ENCODE measurements at places on chromosomes 5 and 9. TPM values are rescaled to one million over a fixed set of nuclear protein-coding genes. Genes with fewer than 3 reads are reported as not detected.

The OR1Q1 gene
- not detected for total RNA-seq

The EFNA5 gene
- total RNA-seq = not detected

The RBM27 gene
- 21.5 TPM for total RNA-seq

The AP3B1 gene
- total RNA-seq = 39.0 TPM

The MEIKIN gene
- total RNA-seq = 0.55 TPM

The SPINK4 gene
- total RNA-seq = not detected

The PLPPR1 gene
- not detected for total RNA-seq

The LHX6 gene
- total RNA-seq = not detected

- DNase-seq = no peak
These were observed 143.0 kb downstream of the CAVIN4 start for GRCh38 chr9:100720922-100721321.

- no peak for DNase-seq
These were observed 52.3 kb upstream of the ADAMTS2 start for GRCh38 chr5:179397516-179397915.

DNA sequence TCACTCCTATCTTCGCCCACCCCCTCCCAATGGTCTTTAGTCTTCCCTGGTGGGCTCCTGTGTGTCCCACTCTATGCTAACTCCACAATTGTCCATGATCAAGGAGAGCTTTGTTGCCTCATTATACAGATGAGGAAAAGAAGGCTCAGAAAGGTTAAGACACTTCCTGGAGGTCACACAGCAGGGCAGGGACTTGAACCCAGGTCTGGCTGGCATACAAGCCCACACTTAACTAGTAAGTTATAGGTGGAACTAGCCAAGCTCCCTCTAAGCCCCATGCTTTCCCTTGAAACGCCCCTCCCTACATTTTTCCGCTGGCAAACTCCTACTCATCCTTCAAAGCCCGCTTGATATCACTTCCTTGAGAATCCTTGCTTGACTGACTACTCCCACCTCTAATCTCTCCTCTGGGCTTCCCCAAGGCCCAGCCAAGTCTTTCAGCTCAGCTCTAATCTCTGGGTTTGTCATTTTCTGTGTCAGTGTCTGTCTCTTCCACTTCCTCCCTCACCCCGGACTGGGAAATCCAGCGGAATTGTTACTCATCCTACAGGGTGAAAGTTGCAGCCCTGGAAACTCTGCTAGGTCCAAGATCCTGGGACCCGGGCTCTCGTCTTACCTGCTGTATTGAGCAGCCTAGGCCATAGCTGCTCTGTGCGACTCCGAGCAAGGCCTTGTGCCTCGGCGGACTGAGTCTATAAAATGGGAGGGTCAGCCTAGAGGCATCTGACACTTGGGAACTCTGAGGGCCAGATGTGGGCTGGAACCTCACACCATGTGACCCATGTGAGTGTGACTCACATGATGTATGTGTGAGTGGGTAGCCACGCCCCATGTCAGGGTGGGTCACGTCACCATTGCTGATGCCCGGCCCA lies 144.5 kb downstream of the GAPVD1 start:
- DNase-seq = no peak

DNA sequence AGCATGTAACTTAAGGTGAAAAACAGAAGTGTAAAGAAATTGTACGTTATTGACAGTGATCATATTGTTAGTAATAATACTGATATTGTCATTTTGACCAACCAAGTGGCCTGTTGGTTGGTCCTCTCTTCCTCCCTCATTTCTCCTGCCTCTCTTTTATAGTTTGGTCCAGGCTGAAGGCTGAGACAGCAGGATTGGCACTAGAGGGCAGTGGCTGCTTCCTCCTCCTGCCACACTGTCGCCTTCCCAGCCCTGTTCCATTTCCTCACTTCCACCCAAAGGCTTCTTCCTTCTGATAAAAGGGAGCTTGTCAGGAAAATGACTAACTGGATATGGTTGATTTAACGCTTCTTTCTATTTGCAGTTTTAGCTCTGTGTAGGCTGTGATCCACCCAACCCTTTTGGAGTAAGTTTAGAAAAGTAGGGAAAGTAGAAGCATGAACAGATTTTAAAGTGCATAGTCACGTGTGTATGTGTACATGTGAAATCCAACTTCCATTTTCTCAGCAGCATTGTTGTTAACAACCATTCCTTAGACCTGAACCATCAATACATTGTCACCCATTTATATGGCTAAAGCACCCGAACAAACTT lies 35.6 kb downstream of the PTCD2 start:
- no peak for DNase-seq

- DNase-seq = no peak
These were observed 3.2 kb downstream of the NEURL1B start for GRCh38 chr5:172644266-172644665.

- no peak for DNase-seq
These were observed 302.1 kb downstream of the SLF1 start for GRCh38 chr5:94920570-94920969.

DNA sequence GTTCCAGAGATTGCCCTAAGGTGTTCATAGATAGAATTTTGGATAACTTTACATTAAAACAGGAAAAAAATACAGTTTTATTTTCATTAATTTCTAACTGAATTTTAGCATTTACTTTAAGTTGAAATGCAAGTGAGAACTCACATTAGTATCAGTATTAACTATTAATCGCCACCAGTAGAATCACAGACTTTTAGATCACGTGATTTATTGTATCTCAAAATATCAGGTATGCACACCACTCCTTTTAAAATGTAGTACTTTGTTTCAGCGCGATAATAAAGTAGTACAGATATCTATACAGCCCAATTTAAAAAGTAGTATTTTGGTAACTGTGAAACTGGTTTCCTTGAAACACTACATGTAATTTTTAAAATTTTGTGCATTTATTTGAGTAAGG lies 978.7 kb downstream of the DNAH5 start:
- DNase-seq = no peak

DNA sequence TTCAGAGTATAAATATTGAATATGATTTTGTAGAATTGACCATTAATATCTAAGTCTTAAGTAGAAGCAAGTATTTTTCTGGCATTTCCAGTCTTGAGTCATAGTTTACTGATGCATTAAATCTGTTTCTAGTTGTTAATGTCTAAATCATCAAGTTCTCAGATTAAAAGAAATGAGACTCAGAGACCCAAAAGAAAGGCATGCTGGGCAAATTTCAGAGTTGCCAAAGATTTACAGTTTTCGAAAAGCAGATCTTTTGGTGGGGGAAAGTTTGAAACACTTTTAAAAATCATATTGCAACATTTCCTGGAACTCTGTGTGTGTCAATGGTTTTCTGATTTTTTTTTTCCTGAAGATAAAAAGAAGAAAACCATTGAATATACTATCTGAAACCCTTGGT lies 60.9 kb downstream of the ANKRD55 start:
- DNase-seq = no peak

- DNase-seq = no peak
These were observed 426.2 kb upstream of the PTPRD start for GRCh38 chr9:11039006-11039405.

DNA sequence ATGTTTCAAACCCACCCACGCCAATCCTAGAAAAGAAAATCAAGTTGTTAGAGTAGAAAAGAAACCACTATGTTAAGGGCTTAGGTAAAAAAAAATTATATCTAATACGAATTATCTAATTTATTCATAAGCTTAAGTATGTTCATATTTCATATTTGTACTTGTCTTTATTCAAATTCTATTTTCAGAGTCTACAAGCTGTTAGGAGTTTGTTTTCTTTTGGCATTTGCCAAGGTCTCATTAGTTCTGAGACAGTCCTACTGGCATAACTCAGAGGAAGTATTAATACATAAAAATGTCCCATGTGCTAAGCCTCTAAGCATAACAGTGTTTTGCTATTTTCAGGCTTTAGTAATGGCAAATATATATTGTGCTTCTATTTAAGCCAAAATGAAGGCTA lies 57.6 kb downstream of the STARD4 start:
- no peak for DNase-seq

DNA sequence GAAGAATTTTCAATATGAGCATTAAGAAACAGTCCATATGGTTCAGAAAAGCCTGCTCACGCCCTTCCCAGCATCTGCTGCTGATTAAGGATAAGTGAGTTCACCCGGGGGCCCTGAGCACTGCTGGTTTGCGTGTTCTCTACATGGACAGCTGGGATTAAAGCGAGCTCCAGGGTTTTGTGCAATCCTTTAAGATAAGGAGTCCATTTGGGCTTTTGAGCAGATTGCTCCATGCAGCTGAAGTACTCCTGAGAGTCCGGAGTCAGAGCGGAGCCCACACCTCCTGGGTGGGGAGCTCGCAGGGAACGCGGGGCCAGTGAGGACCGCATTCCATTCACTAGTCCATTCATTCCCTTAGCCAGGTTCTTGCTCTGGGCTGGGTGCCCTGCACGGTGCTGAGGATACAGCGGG lies 149.3 kb upstream of the COL5A1 start:
- peak; percentile 10 for DNase-seq

- no peak for DNase-seq
These were observed 194.8 kb downstream of the SPOCK1 start for GRCh38 chr5:137304226-137304874.

DNA sequence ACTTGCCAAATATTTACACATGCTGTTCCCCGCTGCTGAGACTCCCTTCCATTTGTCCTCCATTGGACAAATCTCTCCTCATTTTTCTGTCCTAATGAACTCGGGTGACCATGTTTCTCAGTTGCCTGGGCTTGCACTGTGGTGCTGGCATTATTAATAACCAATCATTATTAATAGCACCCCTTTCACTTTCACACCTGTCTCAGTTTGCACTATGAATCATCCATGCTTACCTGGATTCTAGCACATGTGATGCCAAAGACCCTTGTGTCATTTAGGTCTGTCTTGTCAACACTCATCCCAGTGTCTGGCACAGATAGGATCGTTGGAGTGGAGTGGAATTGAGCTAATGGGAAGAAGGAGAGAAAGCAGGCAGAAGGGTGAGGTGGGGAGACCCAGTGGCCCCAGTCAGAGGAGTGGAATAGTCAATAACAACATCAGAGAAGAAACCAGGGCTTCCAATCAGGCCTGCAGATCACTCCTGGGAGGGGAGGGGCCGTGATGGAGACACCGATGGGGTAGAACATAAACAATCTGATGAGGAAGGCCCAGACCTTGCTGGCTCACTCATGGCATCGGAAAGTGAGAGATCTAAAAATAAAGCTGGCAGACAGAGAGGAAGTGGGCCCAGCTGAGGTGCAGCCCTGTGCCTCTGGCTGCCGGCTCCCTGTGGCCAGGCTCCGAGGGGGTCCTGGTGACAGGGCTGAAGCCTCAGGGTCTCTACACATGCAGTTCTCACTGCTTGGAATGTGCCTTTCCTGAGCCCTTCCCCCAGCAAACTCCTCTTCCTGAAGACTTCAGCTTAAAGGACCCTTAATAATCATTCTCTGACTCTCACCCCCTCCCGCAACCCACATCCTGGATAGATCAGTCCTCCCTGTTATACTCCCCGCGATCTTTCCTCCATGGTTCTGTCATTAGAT lies 33.5 kb upstream of the CRB2 start:
- DNase-seq = peak; percentile 76

DNA sequence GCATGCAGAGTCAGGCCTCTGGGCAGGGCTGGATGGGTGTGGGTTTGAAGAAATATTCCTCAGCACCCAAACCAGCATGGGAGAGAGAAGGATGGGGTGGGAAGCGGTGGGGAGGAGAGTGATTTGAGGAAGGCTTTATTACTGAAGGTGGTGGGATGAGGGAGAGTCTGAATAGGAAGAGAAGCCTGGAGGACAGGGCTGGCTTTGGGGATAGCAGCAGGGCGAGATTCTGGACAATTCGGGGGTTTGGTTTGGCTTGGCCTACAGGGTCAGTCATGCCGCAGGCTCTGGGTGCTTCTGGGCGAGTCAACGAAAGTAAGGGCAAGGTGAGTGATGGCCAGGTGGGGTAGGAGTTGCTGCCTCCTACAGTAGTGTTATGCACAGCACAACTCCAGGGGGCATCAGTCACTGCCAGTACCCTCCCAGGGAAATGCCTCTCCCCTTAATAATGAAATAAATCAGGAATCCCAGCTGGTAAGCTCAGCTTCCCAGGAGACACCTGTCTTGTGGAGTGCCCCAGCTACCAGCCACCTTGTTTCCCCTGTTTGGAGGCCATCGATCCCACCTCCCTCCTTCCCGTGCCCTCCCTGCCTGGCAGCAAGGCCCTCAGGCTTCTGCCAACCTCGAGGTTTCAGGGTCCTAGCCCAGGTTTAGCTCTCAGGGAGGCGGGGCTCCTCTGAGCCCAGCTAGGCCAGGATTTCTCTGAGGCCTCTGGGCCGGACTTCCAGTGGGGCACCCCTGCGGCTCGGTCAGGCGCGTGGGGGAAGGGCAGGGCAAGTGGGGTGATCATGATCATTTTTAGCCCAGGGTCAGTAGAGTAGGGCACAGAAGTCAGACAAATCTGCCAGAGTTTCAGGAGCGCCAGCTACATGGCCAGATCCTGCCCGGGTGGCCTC lies 741 bp upstream of the NKX2-5 start:
- no peak for DNase-seq

DNA sequence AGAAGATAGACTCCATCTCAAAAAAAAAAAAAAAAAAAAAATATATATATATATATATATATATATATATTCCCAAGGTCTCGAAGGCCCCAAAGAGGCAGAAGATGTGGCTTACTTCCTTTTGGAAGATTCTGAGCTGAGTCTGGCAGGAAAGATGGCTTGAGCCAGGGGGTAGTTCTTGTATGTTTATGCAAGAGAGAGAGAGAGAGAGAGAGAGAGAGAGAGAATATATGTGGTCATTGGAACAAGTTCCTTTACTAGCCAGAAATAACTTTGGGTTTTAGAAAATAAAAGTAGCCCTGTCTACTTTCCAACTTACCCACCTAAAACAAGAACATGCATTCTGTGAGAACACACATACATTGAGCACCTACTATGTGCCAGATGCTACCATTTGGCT lies 17.6 kb downstream of the NCS1 start:
- DNase-seq = no peak

GRCh38 chr5:56110646-56111403 lies 116.1 kb upstream of the IL6ST start:
- no peak for DNase-seq

- no peak for DNase-seq
These were observed 205.3 kb upstream of the PANK3 start for GRCh38 chr5:168784454-168784853.

DNA sequence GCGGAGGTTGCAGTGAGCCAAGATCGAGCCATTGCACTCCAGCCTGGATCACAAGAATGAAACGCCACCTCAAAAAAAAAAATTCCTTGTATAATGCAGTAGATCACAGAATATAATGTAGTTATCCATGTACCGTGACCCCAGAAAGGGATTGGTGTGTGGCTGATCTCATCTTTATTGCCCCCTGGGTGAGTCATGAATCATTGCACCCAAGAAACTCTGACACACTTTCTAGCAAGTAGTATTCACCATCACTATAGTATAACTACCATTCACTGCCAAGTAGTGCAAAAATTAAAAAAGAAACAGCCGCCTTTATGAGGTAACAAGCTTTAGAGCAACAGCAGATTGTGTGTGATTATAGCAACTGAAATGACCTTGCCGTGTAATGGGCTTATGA lies 23.7 kb upstream of the ANKH start:
- no peak for DNase-seq

- no peak for DNase-seq
These were observed 53.6 kb downstream of the PRR16 start for GRCh38 chr5:120517607-120518252.

GRCh38 chr5:16453609-16454008 lies 12.0 kb downstream of the ZNF622 start:
- no peak for DNase-seq

- no peak for DNase-seq
These were observed 93.7 kb downstream of the PDE4D start for GRCh38 chr5:59799668-59800346.
